ENCODE measurements at places on chromosomes 3 and 15.

- no peak for DNase-seq
Observed at GRCh38 chr15:94258246-94258645, 26.9 kb downstream of the MCTP2 start.

- DNase-seq, result no peak
Observed at GRCh38 chr3:124786511-124787241, 56.4 kb downstream of the UMPS start.

DNA sequence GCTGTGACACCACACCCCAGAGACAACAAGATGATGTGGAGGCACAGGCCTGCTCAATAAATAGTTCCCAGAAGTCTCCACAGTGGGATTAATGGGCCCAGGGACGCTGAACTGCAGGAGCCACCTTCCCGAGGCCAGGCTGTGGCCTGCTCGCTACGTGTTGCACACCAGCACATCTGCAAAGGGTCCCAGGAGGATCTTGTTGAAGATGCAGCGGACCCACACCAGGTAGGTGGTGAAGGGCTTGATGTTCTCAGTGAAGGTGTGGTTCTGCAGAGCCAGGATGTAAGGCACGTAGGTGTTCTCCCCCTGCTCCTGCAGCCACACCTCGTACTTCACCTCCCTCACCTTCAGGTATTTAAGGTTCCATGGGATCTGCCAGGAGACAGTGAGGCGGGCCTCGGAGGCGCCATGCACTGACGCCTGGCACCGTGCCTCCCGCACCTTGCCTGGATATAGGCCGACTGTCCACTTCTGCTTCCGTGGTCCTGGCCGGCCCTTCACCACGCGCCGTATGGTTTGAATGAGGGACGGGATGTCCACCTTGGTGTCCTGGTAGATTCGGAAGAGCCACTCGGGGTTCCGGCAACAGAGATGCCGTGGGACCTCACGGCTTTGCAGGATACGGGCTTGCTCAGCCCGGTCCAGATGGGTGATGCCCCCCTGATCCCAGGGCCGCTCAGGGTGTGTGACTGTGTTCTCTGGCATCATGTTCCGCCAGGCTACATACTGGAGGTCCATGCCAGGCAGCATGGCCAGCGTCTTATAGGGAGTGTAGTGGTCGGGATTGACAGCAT is 26.1 kb downstream of the POMGNT2 start:
- no peak for DNase-seq

DNA sequence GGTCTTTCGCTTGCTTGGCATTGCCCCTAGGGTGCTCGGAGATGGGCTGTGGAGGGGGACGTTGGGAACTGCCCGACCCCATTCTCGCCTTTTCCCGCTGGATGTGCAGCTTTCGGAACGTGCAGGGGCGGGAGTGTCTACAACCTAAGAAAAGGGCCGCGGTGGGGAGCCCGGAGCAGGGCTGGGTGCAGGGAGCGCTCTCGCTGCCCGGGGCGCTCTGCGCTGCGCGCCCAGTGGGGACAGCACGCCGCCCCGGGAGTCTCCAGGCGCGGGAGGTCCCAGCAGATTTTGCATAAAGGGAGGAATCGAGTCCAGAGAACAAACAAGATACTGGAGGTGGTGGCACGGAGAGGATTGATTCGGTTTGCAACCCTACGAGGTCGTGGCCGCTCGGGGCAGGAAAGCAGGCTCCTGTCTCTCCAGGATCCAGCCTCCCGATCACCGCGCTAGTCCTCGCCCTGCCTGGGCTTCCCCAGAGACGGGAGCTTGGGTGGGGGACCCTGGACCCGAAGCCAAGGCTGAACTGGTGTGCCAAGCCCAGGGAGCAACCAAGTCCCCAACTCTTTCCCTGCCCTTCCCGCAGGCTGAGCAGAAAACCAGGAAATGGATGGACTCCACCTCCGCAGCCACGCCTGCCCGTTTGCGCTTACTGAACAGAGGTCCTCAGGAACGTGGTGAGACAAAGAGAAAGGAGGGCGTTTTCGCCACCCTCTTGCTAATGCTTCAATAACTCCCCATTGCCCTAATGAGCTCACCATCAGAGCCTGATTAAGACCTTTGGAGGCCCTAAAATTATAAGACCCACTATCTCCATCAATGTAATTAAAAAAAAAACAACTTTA is 59.7 kb downstream of the NOX5 start:
- no peak for DNase-seq

Measured in activated CD4-positive, alpha-beta T cell treated with anti-CD3 and anti-CD28 coated beads for 24 hours (primary cell).